NCI-H2081 (cell line): ENCODE measurements at places on chromosomes 4 and X.

- no peak for DNase-seq
Measured at GRCh38 chrX:153496590-153496959, 1.8 kb downstream of the BGN start.

DNA sequence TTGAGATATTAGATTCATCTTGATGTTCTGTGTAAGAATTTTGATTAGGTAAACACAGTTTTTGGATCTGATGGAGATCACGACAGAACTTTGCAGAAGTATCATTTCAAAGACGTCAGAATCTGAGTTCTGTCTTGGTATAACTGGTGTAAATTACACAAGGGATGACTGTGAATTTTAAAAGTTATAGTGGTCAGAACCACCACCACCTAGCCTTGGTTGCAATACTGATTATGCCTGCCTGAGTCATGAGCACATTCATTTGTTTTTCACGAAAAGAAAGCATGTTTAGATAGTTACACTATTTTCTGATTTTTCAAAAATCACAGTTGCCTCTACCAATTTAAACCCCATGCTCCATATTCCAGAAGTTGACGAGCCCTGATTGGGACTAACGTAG, 54.8 kb downstream of the ZFX start:
- no peak for DNase-seq

DNA sequence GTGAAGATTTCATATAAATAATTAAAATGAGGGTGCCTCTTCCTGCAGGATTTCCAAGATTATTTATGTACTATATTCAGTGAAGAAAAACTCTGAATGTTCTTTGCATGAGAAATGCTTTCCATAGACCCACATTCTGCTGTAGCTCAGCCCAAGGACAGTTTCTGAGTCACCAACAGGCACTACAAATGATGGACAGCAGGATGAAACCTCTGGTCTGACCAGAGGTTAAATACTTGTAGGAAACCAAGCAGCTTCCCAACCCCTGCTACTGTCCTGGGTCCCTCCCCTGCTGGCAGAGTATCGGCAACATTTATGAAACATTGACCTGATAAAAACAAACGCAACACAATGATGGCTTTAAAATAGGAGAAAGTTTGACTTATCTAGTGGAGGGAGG, 73.1 kb downstream of the CXXC4 start:
- no peak for DNase-seq

DNA sequence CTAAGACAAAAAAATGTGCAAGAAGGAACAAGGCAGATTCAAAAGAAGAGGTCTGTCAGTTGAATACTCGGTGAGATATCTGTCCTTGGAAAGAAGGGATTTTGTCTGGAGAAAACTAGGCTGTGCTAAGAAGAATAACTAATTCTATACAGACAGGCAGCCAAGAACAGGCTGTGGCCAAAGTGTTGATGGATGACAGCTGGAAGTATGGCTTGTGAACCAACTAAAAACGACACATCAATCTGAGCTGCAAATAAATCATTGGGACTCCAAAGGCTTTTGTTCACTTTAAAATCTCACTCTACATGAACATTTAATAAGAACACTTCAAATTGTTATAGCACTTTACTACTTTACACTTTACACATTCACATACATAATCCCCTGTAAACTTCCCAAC, 70.5 kb upstream of the IGSF1 start:
- no peak for DNase-seq

GRCh38 chr4:139977838-139978609, 176.0 kb downstream of the MAML3 start:
- no peak for DNase-seq

GRCh38 chr4:98113012-98113411, 30.3 kb downstream of the STPG2 start:
- DNase-seq, result no peak

DNA sequence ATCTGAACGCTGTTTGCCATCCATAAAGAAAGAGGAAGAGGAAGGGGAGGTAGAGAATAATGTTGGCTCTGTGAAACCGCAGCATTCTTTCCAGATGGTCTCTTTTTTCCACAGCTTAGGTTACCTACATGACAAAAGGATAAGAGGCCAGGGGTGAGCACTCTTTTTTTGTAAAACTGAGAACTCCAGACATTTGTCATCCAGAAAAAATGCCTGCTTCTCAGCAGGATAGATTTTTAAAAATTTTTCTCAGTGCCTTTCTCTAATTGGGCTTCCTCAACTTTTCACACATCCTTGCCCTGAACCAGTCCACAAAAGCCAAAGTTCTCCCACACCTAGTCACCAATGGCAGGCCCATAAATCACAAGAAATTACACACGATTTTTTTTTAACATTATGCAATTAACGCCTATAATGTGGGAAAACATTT, 158.1 kb upstream of the TENM3 start:
- DNase-seq, result no peak

GRCh38 chr4:83605744-83606172, 69.8 kb downstream of the GPAT3 start:
- no peak for DNase-seq

GRCh38 chr4:148376151-148376550, 66.1 kb downstream of the NR3C2 start:
- DNase-seq, result peak; percentile 51

- no peak for DNase-seq
Measured at GRCh38 chr4:149202117-149202516, 613.5 kb downstream of the IQCM start.

DNA sequence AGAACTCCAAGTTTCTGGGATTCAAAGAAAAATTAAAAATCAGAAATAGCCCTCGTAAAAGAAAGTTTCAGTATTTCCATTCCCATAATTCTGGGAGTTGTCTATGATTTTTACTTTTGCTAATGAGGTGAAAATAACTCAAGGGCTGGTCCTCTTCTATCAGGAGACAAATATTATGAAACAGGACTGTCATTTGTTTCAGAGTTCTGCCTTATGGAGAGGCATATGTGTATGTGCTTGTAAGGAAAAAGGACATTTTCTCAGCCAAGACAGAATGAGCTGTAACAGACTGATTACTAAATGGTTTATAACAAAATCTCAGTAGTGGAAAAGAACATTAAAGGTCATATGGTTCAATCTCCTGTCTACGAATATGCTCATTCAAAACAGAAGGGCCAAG, 59.0 kb upstream of the TAB3 start:
- no peak for DNase-seq

DNA sequence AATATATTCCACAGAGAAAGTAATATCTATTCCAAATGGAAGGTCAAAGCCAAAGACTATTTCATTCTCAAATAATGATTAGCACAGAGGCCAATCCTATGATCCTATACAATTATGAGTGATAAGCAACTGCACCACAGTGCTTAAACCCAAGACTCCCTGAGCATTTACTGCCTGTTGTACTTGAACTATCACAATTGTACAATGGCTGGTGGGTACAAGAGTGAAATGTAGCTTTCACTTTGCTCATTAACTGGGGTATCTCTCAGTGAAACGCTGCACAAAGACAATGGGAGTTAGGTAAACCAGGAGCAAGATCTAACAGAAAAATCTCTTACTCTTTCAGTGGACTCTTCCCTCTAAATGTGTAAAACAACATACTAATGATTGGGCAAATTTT, 24.3 kb downstream of the ABCG2 start:
- no peak for DNase-seq

DNA sequence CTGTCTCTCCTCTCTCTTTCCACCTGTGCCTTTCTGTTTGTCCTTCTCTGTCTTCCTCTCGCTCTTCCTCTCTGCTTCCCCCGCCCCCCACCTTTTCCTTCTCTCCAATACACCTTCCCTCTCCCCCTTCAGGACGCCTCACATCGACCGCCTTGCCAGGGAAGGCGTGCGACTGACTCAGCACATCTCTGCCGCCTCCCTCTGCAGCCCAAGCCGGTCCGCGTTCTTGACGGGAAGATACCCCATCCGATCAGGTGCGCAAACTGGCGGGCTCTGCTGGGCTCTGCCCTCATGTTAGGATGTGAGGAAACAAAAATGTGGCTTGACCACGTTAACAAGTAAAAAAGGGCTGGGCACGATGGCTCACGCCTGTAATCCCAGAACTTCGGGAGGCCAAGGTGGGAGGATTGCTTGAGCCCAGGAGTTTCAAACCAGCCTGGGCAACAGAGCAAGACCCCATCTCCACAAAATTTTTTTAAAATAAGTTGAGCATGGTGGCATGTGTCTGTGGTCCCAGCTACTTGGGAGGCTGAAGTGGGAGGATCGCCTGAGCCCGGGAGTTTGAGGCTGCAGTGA, 35.2 kb downstream of the ARSF start:
- no peak for DNase-seq

DNA sequence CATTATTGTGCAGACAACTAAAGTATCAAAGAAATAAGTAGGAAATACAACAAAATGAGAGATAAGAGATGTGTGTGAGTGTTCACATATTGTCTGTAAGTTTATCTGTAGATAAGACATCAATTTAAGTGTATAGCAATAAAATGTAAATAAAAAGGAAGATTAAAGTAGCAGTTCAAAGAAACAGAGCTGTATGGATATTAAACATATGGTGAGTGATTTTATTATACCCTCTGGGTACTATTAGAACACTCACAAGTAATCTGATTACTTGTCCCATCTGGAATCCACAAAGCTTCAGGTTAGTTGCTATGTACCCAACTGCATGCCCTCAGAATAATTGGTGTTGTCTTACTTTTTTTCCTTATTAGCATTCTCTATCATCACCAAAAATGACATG, 747.9 kb upstream of the ADGRL3 start:
- DNase-seq, result no peak

DNA sequence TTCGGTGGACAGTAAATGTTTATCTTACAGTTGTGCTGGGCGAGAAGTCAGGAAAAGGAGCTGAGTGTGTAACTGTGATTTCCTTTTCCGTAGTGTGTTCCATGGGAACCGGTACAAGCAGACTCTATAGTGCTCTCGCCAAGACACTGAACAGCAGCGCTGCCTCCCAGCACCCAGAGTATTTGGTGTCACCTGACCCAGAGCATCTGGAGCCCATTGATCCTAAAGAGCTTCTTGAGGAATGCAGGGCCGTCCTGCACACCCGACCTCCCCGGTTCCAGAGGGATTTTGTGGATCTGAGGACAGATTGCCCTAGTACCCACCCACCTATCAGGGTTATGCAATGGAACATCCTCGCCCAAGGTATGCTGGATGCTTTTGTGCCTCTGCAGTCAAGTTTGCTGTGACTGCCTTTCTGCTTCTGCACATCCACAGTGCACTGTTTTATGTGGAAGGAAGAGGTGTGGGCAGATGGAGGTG, 27.4 kb downstream of the NOCT start:
- DNase-seq, result no peak

DNA sequence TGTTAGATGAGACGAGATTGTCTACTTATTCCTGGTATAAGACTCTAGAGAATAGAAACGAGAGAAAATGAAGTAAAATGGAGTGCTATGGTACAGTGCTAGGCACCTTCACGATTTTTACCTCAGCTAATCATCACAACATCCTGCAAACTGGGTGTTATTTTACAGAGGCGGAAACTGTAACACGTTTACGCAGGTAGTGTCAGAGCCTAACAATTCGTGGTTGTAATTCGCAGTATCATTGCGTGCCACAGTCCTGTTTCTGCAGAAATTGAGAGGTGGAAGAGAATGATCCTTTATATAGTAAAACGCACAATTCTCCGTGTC, 383 bp upstream of the TBC1D19 start:
- DNase-seq, result peak; percentile 93

GRCh38 chr4:107578321-107578720, 141.7 kb downstream of the PAPSS1 start:
- no peak for DNase-seq

- no peak for DNase-seq
Measured at GRCh38 chr4:6693231-6694176, at the start of gene S100P. TSS of gene S100P (plus strand) at chr4:6693878. CDS start at chr4:6693933, 55 bp downstream.

DNA sequence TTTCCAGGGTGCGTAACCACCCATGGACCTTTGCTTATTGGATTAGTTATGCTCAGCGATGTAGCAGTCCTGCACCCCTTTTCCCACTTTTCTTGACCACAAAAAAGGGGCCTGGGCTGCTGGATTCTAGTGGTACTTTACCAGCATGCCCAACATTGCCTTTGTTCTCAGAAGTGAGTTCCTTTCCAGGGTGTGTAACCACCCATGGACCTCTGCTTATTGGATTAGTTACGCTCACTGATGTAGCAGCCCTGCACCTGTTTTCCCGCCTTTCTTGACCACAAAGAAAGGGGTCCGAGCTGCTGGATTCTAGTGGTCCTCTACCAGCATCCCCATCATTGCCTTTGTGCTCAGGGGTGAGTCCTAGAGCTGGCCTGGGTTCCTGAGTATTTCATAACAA, 138.2 kb downstream of the COX18 start:
- DNase-seq, result no peak

DNA sequence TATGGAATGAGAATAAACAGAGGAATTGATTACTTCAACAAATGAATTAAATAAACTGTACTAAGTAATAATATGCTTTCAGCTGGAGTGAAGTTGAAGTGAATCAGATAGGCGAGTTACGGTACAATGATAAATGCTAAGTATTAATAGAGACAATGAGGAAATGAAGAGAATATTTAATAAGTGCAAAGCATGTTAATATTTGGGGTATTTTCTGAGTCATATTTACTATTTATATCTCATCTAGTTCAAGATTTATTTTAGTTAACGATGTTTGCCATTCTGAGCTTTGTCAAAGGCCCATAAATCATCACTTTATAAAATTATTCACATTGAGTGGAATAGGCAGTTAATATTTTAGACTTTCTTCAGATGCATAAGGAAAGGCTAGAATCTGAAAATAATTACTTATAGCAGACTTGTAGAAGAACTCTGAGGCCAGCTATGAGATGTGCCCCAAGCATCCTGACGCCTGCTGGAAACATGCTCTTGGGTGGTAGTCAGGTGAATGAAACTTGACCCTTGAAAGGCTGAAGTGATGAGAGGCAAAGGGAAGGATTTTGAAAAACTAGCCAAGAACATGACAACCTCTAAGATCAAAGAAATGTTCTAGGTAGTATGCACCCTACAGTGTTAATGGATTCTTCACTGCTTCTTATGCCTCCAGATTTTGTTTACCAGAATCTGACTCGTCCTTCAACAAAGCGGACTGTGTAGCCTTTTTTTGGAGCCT, 133.8 kb upstream of the STIM2 start:
- no peak for DNase-seq

DNA sequence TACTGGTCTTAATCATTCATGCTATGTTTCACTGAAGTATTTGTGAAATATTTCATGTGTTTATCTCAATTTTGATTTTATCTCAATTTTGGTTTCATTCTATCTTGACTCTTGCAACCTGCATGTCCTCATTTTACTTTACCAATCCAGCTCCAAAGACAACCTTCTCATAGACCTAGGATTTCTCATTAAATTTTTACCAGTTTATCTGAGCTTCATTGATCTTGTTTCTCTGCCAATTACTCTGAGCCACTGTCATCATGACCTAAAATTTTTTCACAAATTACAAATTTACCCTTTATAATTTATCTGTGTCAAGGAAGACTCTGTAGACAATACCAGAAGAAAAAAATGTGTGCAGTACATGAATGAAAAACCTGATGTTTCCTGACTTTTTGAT, 18.6 kb upstream of the UGT2B17 start:
- DNase-seq, result no peak
